ENCODE measurements at places on chromosomes 7 and 10.

GRCh38 chr7:5441840-5442503, 18.3 kb upstream of the TNRC18 start:
- DNase-seq = no peak

GRCh38 chr10:43091846-43092245, 15.0 kb downstream of the RET start:
- DNase-seq = no peak

DNA sequence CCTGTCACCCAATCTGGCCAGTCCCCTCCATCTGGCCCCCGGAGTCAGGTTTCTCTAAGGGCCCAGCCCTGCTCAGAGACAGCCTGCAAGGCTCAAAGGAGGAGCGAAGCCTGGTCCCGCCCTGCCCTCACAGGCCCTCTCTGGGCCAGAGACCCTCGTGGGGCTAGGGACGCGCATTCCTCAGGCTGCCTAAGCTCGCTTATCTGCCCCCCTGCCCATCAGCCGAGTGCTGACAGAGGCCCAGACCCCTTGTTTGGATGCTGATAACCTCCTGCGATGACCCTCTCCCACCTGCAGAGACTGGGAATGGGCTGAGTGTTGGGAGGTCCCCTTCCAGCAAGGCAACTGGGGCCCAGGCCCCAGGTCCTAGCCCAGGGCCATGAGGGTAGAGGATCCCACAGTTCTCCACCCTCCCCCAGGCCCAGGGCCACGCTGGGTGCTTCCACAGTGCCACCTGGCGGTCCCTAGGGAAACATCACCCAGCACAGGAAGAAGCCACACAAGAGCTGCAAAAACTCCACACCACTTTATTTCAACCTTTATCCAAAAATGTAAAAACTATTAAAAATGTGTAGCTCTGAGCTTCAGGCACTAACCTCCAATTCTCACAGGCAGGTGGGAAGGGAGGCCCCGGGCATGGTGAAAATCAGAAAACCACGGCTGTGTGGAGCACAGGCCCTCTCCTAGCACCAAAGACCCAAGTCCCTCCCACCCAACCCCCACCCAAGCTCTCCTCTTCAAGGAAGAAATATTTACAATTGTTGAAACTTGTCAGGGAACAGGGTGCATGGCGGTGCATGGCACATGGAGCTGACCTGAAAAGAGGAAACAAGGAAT, 2.2 kb downstream of the NPM3 start:
- DNase-seq = peak; percentile 70

DNA sequence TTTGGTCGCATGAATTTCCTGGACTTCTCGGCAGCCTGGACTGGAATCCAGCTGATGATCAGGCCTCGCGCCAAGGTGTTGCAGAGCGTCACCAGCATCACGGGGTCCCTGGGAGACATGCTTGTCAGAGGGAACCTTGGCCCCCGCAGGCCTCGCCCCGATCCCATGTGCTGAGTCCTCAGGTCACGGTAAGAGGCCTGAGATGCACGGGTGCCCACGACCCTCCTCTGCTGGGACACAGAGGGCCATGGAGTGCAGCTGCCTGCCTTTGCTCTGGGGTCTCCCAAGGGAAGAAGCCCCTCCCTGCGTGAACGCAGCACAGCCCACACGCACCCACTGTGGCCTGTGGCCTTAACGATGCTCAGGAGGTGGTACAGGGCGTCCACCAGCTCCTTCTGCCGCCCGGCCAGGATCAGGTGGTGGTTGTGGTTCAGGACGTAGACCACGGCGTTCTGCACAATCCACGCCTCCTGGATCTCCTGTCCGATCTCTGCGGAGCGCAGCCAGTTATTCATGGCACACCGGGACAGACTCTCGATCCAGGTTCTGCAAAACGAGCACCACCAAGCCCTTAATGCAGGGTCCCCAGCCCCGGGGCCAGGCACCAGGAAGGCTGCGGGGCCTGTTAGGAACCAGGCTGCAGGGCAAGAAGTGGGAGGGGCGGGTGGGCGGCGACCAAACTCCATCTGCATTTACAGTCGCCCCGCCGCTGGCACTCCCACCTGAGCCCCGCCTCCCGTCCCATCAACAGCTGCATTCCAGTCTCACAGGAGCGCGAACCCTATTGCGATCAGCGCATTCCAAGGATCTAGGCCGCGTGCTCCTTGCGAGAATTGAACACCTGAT, 29.4 kb downstream of the CFAP46 start:
- no peak for DNase-seq

All from CD8-positive, alpha-beta memory T cell (primary cell).